ENCODE measurements at places on chromosomes 11 and 22.

DNA sequence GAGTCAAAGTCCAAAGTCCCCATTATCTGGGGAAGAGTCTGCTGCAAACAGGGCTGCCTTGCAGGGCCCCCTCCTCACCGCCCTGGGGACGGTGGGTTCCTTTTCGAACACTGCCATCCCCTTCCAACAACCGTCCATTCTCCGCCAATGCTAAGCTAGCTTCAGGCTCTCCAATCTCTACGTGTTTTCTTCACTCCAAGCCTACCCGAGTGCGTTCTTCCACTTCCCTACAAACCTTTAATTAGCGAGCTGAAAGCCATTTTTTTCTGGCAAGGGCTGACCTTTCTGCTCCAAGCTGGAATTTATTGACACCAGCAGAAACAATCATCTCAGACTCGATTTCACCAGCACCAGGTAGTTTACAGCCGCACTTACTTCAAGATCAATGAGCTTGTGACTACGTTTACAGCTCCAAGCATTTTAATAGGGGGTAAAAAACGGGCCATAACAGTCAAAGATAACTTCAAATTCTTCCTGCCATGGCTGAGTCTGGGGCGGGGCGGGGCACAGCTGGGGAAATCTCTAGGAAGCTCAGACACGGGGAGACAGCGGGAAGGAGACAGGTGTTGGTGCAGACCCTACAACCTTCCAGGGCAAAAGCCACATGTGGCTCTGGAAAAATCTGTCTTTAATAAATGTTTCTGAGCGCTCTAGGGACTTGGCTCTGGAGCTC lies 82.2 kb downstream of the PHF21B start:
- no peak for DNase-seq

- no peak for DNase-seq
Observed at GRCh38 chr11:31783252-31783651, 27.9 kb downstream of the PAX6 start.

DNA sequence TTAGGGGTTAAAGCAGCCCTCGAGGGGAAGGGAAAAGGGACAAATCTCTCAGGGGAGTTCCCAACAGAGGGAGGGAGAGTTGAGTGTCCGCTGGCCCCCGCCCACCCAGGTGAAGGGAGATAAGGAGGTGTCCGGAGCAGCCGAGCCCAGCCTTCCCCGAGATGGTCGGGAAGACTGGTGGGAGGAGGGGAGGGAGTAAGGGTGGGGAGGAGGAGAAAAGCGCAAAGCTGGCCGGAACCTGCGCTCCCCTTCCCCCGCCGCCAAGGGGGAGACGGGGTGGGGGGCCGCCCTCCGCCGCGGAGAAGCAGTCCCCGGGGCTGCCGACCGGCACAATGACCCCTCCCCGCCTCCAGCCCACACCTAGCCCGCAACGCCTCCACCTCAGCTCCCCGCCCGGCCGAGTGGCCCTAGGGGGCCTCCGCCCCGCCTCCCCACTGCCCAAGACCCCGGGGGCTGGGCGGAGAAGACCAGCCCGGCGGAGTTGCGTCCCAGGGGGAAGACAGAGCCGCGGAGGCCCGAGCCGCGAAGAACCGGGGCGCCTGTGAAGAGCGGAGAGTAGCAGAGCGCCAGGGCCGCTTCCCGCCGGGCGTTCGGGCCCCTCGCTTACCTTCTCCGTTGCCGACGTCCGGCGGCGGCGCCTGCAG lies 479 bp downstream of the RSF1 start:
- peak; percentile 13 for DNase-seq

DNA sequence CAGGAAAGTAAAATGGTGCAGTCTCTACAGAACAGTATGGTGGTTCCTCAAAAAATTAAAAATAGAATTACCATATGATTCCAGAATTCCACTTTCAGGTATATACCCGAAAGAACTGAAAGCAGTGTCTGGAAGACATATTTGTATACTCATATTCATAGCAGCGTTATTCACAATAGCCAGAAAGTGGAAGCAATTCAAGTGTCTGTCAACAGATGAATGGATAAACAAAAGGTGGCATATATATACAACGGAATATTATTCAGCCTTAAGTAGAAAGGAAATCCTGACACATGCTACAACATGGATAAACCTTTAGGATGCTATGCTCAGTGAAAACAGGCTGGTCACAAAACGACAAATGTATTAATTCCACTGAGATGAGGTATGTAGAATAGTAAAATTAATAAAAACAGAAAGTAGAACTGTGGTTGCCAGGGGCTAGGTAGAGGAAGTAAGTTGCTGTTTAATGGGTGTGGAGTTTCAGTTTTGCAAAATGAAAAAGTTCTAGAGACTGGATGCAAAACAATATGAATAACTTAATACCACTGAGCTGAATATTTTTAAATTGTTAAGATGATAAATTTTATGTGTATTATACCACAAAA lies 14.5 kb downstream of the SAA1 start:
- no peak for DNase-seq

GRCh38 chr11:70630816-70631623 lies 232.7 kb downstream of the CTTN start:
- no peak for DNase-seq

DNA sequence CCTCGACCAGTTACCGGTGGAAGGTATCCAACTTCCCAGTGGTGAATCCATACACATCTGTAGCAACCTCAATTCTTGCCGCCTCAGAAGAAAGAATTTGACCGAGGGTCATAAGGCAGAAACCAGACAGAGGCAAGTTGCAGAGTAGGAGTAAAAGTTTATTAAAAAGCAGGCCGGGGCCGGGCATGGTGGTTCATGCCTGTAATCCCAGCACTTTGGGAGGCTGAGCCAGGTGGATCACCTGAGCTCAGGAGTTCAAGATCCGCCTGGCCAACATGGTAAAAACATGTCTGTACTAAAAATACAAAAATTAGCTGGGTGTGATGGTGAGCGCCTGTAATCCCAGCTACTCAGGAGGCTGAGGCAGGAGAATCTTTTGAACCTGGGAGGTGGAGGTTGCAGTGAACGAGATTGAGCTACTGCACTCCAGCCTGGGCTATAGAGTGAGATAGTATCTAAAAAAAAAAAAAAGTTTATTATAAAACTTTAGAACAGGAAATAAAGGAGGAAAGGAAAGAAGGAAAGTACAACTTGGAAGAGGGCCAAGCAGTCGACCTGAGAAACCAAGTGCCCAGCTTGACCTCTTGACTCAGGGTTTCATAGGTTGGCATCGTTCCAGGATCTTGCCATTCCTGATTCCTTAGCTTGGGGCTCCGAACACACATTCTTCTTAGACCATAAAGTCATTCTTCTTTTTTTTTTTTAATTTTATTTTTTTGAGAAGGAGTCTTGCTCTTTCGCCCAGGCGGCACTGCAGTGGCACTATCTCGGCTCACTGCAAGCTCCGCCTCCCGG lies 27.8 kb downstream of the RGL4 start:
- DNase-seq, result no peak

GRCh38 chr22:35170716-35171697 lies 86.3 kb upstream of the HMGXB4 start:
- no peak for DNase-seq

DNA sequence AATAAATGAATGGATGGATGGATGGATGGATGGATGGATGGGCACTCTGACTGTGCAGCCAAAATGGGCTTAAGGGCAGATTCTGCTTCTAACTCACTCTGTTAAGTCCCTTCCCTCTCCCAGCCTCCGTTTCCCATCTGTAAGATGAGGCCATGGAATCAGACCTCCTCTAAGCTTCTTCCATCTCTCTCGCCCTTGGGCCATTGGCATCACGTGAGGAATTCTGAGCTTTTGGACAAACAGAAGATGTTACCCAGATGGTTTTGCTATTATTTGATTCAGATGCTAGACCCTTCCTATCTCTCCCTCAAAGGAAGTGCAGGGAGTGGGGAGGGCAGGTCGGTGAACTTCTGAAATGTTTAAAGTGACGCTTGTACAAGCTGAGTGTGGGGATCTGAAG lies 4.0 kb upstream of the CYTH4 start:
- no peak for DNase-seq

- no peak for DNase-seq
Observed at GRCh38 chr11:87006035-87006434, 31.7 kb upstream of the TMEM135 start.

DNA sequence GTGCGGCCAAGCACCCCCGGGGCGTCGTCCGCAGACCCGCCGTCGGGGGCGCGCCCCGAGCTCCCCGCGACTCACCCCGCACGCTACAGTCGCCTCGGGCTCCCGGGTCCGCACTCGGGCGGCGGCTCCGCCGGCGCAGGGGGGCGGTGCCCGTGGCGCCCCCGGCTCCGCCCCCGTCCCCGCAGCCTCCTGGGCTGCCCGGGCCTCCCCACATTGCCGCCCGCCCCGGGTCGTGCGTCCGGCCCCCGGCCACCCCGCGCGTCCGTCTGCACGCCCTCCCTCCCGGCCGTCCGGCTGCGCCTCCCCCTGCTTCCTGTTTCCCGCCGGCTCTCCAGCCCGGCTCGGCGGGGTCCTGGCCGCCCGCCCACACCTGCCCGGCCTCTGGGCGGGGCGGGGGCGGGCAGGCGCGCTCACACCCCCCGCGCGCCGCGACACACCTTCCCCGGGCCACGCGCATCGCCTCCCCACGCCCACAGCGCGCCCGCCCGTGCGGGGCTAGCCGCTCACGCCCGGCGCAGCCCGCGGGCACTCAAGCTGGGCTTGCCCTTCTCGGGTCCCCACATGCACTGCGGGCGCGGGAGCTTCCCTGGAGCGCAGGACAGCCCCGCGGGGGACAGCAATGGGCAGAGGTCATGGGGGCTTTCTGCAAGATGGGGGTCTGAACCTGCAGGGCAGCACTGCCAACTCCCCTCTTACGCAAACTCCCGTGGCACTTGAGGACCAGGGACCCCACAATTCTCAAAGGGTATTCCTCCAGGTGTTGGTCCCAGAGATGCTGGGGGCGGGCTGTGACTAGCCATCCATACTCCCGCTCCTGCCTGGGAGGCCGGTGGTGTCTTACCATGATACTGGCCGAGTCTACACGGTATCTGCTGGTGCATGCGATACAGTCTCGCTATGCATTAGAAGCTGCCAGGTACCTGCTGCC lies at the start of gene CARD10:
Gene CARD10 (minus strand): TSS at position 148 of the 928 bp plus-strand sequence. CDS start 215 bp downstream, outside the sequence.
- peak; percentile 65 for DNase-seq

DNA sequence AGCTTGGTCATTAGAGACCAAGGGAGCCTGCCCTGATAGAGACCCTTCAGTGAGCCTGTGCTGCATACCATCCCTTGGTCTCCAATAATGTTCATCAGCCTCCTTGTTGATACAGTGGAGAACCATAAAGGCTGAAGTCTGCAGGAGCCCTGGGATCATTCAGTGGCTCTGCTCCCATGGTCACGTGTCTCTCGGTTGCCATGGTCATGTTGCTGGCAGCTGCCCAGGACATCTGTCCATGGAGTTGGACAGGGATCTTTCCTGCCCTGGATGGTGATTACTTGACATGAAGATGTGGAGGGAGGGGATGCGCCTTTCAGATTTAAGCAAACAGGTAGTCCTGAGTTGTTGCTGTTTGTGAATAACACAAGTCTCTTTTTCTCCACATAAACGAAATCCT lies 38.2 kb downstream of the CYB5R2 start:
- DNase-seq, result peak; percentile 18

DNA sequence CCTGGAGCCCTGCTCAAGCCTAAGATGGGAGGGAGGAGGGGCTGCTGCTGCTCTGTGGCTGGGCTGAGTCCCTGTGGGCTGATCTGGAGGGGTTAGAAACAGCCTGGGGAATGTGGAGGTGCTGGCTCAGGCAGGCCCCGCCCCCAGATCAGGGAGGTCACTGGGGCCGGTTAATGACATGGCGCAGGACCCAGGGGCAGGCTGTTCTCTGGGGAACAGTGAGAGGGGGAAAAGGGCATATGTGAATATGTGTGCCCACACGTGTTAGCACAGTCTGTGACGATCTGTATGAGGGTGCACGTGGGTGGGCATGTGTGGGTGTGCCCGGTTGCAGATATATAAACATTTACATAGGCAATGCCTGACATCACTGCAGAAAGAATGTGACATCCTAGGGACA lies 143.5 kb downstream of the MIAT start:
- no peak for DNase-seq

DNA sequence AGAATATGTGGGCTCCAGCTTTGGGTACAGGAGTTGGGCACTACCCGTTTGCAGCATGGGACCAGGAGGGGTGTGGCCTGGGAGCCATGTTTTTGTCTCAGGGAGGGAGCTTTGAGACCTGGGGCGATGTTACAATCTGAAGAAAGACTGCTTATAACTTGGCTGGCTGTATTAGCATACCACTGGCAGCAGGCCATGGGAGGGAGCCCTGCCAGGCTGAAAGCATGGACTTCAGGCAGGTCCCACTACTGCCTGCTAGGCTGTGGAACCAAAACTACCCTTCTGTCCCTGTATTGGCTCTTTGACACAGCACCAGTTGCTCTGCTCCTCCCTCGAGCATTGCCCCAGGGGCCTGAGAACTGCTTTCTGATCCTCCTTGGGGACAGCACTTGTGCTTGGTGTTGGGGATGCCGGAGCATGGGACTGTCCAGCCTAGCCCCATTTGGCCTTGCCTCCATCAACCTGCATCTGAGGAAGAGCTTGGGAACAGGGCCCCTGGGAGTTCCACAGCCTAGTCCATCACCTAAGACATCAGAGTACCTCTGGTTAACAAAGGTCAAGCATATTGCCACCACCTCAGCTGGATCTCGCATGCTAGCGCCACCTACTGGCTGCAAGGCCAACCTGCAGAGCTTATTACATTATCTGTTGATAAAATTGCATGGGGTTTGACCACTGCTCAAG lies 217.4 kb downstream of the SBF2 start:
- DNase-seq, result no peak

GRCh38 chr11:123474994-123475393 lies 44.9 kb downstream of the GRAMD1B start:
- no peak for DNase-seq

GRCh38 chr22:27412866-27413445 lies 388.6 kb downstream of the MN1 start:
- DNase-seq, result no peak

All from frontal cortex (tissue), 4 donors.